ENCODE measurements at places on chromosomes 6 and 20. TPM values are rescaled to one million over a fixed set of nuclear protein-coding genes. Genes with fewer than 3 reads are reported as not detected.

Gene HSD17B8
- 4.2 TPM for total RNA-seq

Gene FAM83C
- not detected for total RNA-seq

Gene SMIM29
- 25.8 TPM for total RNA-seq

DNA sequence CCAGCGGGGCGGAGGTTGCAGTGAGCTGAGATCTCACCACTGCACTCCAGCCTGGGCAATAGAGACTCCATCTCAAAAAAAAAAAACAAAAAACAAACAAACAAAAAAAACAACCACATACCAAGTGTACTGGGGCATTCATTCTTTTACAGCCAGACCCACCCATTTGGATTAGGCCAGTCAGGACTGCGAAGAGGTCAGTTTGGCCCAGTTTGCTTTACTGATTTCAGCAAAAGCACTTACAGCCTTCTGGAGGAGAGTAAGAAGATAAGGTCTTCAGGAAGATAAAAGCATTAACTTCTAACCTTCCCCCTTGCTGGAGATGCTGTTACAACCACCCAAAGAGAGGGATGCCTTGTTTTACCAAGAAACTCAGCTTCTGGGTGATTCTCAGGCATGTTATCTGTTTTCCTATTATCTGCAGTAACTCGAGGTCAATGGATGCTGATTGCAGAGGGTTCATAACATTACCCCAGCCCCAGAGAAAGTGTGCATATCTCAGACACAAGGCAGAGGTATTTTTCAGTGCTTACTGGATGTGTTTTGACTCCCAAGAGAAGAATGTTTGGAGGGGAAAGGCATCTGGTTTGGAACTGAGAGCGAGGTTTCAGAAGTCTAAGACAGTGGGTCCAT is 118.9 kb downstream of the RIN2 start:
- H3K27me3 ChIP-seq: no peaks in the 10 kb centered on the region
- no peaks in the 10 kb centered on the region for H3K36me3 ChIP-seq
- no peak overlapping the region for H3K27ac ChIP-seq
- no peak overlapping the region for H3K4me3 ChIP-seq
- DNase-seq: no peak

DNA sequence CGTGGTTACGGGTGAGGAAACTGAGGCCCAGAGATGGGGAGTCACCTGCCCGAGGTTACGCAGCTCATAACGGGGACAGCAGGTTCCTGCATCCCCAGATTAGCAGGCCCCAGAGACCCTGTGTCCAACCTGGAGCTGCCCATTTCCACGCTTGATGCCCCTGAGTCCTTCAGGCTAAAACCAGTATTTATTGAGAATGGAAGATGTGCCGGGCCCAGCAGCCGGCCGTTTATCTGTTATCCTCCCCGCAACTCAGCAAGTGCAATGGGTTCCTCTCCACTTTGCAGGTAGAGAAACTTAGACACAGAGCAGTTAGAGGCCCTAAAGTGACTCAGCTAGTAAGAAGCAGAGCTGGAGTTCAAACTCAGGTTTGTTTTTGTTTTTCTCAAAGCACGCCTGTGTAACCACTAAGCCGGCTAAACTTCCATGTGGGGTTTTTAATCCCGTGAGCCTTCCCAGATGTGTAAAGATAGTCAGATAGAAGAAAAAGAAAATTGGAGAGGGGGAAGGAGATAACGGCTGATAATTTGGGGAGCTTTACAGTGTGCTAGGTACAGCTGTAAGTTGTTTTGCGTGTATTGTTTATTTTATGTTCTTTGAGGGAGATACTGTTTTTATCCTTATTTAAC is 775 bp downstream of the PFDN4 start:
- 0 out of 2 replicates have a peak, but pooled peaks cover 6% of the 10 kb centered on the region for H3K36me3 ChIP-seq
- H3K27me3 ChIP-seq: no peaks in the 10 kb centered on the region
- peak overlapping the region; percentile 79 for H3K4me3 ChIP-seq
- peak; percentile 59 for DNase-seq

DNA sequence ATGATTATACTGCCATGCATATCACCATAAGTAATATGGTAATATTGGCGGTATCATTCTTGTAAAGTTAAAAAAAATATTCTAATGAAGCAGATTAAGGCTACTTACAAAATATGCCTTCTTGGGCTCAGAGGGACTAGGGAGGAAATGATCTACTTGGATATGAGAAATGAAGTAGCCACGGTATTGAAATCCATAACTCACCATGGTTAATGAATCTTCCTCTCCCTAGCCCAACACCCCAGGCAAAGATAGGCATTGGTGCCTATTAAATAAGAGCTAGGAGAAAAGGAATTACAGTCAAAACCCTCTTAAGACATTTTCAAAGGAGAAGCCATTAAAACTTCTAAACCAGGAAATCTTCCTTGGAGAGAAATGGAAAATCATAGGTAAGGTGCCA is 280.5 kb downstream of the TFAP2B start:
- H3K36me3 ChIP-seq: no peaks in the 10 kb centered on the region
- H3K27me3 ChIP-seq: no peaks in the 10 kb centered on the region
- H3K4me3 ChIP-seq: no peak overlapping the region
- no peak overlapping the region for H3K27ac ChIP-seq
- peaks cover 12% of the 10 kb centered on the region for H3K4me1 ChIP-seq
- DNase-seq: no peak

GRCh38 chr6:117264692-117265409 is 507 bp upstream of the VGLL2 start:
- no peaks in the 10 kb centered on the region for H3K4me1 ChIP-seq
- no peaks in the 10 kb centered on the region for H3K36me3 ChIP-seq
- H3K27me3 ChIP-seq: peaks cover 88% of the 10 kb centered on the region

- H3K27me3 ChIP-seq: peaks cover 52% of the 10 kb centered on the region
- no peak overlapping the region for H3K27ac ChIP-seq
- no peak for DNase-seq
- no peaks in the 10 kb centered on the region for H3K36me3 ChIP-seq
- H3K4me1 ChIP-seq: no peaks in the 10 kb centered on the region
- H3K4me3 ChIP-seq: no peak overlapping the region
Observed at GRCh38 chr6:167409079-167409478, 84.2 kb downstream of the TTLL2 start.

DNA sequence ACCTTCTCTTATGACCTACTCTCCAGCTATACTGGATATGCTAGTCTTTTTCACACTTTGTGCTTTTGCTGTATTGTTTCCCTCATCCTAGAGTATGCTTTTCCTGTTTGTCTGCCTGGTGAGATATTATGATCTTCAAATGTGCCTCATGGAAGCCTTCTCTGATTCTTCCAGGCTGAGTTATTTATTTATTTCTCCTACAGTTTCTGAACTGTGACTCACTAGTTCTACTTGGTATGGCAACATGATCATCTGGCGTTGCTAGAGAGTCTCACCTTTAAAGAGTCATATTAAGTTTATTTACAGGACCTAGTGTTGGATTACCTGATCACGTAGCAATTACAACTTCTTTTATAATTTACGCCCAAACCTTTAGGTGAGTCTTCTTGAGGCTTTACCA is 81.2 kb upstream of the HDAC2 start:
- peaks cover 15% of the 10 kb centered on the region for H3K4me1 ChIP-seq
- no peaks in the 10 kb centered on the region for H3K27me3 ChIP-seq
- H3K27ac ChIP-seq: no peak overlapping the region
- no peak overlapping the region for H3K4me3 ChIP-seq
- no peaks in the 10 kb centered on the region for H3K36me3 ChIP-seq

DNA sequence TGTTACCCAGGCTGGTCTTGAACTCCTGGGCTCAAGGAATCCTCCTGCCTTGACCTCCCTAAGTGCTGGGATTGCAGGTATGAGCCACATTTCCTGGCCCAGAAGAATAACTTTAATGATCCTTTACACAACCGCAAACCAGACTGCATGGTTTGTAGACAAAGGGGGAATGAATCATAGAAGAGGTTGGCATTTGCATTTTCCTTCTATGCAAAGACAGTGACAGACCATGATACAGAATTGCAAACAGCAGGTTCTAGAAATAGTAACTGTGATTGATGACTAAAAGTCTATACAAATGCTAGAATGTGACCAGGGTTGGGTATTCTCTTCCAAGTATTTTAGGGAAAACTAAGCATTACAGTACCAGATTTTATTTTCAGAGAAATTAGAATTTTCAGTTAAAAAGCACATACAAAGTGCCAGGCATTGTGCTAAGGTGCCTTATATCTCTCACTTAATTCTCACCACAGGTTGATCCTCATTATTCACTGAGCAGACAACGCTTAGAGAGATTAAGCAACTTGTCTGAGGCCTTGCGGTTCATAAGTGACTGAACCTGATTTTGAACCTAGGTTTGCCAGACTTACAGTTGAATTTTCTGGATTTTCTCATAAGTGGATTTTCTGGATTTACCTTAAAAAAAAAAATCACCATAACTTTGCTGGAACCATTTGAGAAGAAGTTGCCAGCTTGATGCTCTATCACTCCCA is 146.6 kb downstream of the ZFAND3 start:
- H3K27ac ChIP-seq: peak overlapping the region; percentile 83
- peaks cover 19% of the 10 kb centered on the region for H3K4me1 ChIP-seq
- H3K4me3 ChIP-seq: no peak overlapping the region
- H3K27me3 ChIP-seq: no peaks in the 10 kb centered on the region

DNA sequence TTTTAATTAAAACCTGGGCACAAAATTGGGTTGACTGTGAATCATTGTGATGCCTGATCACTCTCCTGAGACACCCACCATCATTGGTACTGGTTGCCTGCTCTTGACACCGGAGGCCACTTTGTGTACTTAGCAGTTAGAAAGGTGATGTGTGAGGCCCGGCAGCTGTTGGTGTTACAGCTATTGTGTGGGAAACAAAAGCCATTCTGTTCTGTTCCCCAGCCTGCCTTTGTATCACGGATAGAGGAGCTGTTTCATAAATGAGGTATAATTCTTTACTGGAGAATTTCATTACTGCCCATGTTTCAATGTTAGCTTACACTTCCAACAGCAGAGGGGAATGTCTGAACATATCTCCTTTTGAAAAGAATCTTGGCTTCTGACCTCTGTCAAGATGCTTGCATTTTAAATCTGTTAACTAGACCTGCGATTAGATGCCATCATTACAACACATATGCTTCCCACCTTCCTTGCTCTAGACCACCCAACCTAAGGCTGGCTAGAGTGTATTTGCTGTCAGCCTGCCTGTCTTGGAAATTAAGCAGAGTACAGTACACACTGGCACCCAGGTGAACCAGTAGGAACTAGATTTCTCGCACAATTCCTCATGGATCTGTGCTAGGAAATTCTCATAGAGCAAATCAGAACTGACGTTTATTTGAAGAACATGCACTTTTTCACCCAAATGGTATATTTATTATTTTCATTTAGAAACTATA is 142.4 kb upstream of the INSM1 start:
- no peaks in the 10 kb centered on the region for H3K36me3 ChIP-seq
- no peaks in the 10 kb centered on the region for H3K4me1 ChIP-seq
- no peak for DNase-seq
- H3K27ac ChIP-seq: no peak overlapping the region
- no peak overlapping the region for H3K4me3 ChIP-seq

DNA sequence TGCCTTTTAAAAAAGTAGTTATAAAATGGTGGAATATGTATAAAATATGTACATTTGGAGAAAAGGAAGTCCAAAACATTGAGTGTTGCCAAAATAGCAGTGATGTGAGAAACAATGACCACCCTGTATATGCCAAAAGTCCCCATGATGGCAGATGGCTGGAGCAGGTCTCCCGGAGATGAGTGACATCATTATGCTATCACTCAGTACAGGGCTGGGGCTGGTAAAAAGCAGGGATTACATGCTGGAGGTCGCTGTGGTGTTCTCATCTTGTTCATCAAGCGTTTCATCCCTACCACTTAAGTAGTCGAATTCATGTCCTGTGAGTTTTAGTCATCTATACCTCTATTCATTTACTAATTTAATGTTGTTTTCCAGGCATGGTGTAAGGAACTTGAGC is 315.3 kb upstream of the SLC35B3 start:
- H3K4me1 ChIP-seq: no peaks in the 10 kb centered on the region
- H3K27me3 ChIP-seq: peaks cover 14% of the 10 kb centered on the region
- no peak overlapping the region for H3K4me3 ChIP-seq
- no peak for DNase-seq
- H3K27ac ChIP-seq: no peak overlapping the region

Measured in PC-3 (cell line).